ENCODE measurements at places on chromosomes 2 and 18. TPM values are rescaled to one million over a fixed set of nuclear protein-coding genes. Genes with fewer than 3 reads are reported as not detected.
A peak's percentile ranks its signal among the peaks of the same experiment; 100 is the strongest.

The MTX2 gene
- 28.1 TPM for total RNA-seq

The LIPG gene
- 0.22 TPM for total RNA-seq

The CHST9 gene
- total RNA-seq = not detected

The AQP12B gene
- not detected for total RNA-seq

The DUSP2 gene
- total RNA-seq = 463 TPM

The RND3 gene
- not detected for total RNA-seq

The TRIB2 gene
- 3.7 TPM for total RNA-seq

The DCDC2C gene
- not detected for total RNA-seq

The FBXO48 gene
- total RNA-seq = 1.1 TPM

The G6PC2 gene
- total RNA-seq = not detected

DNA sequence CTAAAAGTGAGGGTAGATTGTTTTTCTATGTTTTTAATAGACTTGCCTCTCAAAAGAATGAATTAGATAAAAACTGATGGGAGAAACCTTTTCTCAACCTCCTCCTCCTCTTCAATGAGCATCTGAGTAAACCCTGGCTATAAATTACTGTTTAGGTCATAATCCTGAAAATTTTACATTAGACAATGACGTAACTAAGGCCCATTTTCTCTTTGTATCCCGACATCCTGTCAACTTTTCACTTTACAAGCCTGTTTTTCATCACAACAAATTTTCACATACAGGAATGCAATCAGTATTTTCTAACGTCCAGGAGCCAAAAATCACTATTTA lies 1.3 kb downstream of the SPIRE1 start:
- DNase-seq = no peak

GRCh38 chr2:206423147-206423546 lies 20.2 kb upstream of the ADAM23 start:
- DNase-seq = no peak

DNA sequence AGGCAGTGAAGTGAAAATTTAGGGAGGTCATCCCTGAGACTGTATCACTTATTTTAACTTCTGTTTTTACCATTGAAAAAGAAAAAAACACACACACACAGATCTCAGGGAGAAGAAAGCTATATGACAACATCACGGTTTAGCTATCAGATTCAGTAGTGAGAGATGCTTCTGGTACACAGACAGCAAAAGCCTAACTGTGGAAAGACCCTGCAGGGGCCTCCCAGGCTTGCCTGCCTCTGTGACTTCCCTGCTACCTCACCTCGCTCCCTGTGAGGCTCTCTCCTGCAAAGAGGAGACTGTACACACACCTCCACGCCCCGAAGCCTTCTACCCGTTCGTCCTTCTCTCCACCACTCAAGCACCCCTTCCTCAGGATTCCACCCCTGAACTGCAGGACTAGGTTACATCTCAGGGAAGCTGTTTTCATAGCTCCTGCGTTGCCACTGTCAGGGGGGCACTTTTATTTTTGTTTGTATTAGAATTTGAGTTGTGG lies 86.3 kb downstream of the EPB41L3 start:
- DNase-seq = peak; percentile 24

GRCh38 chr18:79853993-79854364 lies 56.2 kb downstream of the KCNG2 start:
- no peak for DNase-seq

DNA sequence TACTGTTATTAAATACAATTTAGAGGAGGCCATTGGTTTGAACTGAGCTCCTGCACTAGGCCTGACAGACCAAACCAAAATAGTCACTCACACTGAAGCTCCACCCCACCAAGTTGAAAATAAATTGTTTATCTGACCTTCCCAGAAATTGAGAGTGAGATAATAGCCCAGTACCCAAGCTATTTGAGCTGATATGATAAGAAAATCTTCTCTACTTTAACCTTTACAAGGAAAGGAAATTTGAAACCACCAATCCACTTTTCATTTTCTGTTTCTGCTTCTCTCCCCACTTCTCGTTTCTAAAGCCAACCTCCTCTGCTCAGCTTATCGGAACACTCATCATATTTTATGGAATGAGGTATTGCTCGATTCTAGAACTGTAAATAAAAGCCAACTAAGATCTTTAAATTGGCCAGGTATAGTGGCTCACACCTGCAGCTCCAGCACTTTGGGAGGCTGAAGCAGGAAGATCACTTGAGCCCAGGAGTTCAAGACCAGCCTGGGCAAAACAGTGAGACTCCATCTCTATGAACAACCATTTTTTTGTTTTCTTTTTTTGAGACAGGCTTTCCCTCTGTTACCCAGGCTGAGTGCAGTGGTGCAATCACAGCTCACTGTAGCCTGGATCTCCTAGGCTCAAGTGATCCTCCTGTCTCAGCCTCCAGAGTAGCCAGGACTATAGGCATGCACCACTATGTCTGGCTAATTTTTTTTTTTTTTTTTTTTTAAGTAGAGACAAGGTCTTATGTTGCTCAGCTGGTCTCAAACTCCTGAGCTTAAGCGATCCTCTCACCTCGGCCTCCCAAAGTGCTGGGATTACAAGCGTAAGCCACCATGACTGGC lies 13.3 kb upstream of the GALM start:
- peak; percentile 17 for DNase-seq

DNA sequence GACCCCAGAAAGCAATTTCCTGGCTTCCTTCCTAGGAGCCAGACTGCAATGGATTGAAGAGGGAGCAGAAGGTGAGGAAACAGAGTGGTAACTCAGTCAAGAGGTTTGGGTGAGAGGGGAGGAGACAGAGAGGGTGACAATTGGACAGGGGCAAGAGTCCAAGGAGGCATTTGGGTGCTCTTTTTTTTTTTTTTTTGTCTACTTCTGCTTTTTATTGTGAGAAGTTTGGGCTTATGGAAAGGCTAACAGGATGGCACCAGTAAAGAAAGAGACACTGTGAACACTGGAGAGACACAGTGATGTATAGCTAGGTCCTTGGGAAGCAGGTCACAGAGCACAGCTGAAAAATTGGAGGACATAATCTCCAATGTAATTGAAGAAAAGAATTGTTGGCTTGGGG lies 25.0 kb downstream of the CYBRD1 start:
- no peak for DNase-seq

DNA sequence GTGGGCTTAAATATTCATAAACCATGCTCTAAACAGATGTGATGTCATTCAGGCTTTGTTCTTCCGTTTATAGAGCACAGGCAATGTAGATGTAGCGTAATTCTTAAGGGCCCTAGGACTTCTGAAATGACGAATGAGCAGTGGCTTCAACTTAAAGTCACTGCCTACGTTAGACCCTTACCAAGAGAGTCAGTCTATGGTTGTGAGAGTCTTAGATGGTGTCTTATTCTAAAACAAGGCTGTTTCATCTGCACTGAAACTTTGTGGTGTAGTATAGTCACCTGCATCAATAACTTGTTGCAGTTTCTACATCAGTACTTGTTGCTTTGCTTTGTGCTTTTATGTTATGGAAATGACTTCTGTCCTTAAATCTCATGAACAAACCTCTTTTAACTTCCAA lies 56.0 kb downstream of the PIK3C3 start:
- no peak for DNase-seq

- DNase-seq = no peak
Measured at GRCh38 chr2:224884188-224884587, 158.1 kb downstream of the DOCK10 start.

DNA sequence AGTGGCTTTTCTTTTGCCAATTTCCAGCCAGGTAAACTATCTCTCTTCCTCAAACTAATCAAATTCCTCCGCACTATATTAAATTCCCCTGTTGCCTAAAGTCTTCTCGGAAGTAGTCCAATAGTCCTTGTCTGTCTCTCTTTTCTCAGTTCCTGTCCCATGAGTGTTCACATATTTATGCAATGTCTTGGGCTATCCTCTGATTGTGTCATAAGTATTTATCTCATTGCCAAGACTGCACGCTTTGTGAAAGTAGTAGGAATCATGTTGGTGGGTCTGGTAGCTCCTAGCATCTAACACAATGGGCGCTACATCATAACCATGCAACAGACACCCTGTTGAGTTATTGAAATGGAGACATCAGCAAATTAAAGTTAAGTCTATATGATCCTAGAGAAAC lies 59.9 kb upstream of the POU3F3 start:
- DNase-seq = no peak

- no peak for DNase-seq
Measured at GRCh38 chr2:239732666-239733010, 292.5 kb downstream of the NDUFA10 start.

GRCh38 chr18:61362511-61362910 lies 29.3 kb downstream of the CDH20 start:
- DNase-seq = no peak

DNA sequence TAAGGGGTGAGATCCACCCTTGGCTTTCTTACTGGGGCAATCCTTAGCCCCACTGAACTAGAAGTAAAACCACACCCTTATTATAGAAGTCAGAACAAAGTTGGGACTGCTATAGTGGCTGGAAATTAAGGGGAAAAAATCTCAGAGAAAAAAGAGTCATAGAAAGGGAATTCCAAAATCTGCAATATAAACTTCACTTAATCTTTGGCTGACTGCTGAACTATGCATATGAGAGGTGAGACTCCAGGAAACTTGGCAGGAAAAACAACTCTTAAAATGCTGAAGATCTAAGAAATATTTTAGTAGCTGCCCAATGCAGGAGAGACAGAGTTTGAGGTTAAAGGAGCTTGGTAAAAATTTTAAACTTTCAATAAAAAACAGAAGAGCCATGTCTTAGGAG lies 201.8 kb upstream of the FN1 start:
- no peak for DNase-seq

DNA sequence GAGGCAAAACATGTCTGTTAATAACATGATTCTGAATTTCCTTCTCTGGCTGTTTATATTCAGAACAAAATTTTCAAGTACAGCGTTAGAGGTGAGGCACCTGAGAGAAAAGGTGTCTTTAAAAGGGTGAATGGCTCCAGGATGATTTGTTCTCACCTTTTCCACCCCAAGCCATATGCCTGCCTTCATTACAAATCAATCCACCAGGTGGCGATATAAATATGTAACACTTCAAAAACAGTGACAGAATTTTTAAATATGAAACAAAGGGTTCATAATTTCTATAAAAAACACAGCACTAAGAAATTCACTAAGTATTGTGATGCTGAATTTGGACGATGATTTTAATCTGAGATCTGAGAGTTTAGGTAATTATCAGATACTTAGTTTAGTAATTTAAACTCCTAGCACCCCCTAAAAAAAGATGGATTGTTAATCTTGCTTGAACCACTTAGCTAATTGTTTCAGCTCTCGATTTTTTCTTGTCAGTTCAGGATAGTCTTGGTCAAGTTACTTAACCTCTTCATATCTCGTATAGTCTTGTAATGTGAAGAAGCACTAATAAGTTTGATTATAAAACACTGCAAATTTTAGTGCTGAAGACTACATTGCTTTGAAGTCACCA lies 528.8 kb downstream of the CPS1 start:
- no peak for DNase-seq

DNA sequence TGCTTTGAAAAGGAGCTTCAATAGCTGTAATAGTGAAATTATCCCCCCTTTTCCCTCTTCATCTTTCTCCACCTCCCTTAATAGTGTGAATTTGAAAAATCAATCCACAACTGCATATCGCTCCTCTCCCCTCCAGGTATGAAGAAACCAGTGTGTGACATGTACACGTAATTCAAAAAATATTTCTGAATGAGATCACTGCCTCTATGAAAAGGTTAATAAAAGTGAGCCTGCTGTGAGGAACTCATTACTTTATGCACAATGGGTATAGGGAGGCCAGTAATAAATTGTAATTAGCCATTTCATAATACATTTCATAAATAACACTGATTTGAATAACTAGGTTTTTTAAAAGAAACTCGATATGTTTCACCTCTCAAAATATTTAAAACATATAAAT lies 209.0 kb upstream of the KYNU start:
- no peak for DNase-seq

GRCh38 chr2:64214281-64215115 lies 70.3 kb upstream of the PELI1 start:
- peak; percentile 62 for DNase-seq

GRCh38 chr2:208265371-208265800 lies 669 bp upstream of the PIKFYVE start:
- DNase-seq = peak; percentile 65

DNA sequence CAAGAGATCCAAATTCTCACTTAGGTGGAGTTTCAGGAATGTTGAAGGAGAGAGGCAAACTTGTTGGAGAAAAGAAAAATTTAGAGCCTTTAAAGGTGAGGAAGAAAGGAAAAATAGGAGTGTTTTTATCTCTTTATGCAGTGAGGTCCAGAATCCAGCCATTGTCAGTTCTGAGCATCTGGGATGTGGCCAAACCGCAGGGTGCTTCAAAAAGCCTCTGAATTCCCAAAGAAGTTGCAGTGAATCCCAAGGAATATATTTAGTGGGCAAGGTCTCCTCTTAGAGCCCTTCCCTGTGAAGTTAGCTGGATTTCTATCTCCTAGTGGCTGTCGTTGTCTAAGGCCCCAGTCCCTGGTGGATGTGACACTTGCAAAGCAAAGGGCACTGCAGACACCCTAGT lies 51.2 kb downstream of the MTCL1 start:
- no peak for DNase-seq

DNA sequence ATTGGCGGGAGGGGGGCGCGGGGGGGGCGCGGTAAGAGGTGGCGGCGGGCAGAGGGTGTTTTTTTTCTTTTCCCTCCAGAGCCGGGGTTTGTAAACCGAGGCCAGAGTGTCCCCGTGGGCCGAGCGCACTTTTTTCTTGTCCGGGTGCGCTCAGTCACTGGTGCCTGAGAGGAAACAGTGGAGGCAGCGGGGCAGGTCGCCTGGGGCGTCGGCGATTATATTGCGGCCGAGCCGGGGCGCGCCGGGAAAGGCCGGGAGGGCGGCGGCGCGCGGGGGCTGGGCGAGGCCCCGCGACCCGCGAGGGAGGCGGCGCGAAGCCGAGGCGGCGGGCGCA lies 275 bp downstream of the HOXD8 start:
- DNase-seq = no peak

Data from activated naive CD4-positive, alpha-beta T cell treated with anti-CD3 and anti-CD28 coated beads for 36 hours (primary cell).